Thyroid gland (tissue), 4 donors: ENCODE measurements at places on chromosomes 6 and 20.

- no peak overlapping the region for H3K4me3 ChIP-seq
- peaks cover 28% of the 10 kb centered on the region for H3K36me3 ChIP-seq
- no peaks in the 10 kb centered on the region for H3K27me3 ChIP-seq
- no peaks in the 10 kb centered on the region for H3K4me1 ChIP-seq
These were observed 37.3 kb upstream of the MAP7 start for GRCh38 chr6:136587527-136587926.

- DNase-seq = peak; percentile 38
- H3K36me3 ChIP-seq = no peaks in the 10 kb centered on the region
- no peak overlapping the region for H3K27ac ChIP-seq
These were observed 349.8 kb upstream of the ARID1B start for GRCh38 chr6:156427345-156427744.

DNA sequence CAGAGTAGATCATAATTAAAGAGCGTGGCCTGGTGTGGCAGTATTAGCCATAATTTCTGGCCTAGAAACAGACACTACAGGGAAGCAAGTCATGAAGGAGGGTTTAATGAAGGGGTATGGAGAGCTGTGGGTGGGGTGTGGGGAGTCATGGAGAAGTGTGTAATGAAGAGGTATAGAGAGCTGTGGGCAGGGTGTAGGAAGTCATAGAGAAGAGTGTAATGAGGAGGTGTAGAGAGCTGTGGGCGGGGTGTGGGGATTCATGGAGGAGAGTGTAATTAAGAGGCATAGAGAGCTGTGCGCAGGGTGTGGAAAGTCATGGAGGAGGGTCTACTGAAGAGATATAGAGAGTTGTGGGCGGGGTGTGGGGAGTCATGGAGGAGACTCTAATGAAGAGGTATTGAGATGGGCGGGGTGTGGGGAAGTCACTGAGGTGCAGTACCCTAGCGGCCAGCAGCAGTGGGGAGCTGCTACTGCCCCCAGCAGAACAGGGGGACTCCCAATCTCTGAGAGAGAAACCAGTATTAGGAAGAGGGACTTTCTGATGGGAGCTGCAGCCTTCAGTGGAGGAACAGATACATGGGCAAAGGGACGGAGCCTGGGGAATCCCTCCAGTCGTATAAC, 145.4 kb upstream of the FOXA2 start:
- no peak overlapping the region for H3K4me3 ChIP-seq
- H3K27ac ChIP-seq = no peak overlapping the region
- no peak for DNase-seq
- no peaks in the 10 kb centered on the region for H3K27me3 ChIP-seq
- H3K36me3 ChIP-seq = no peaks in the 10 kb centered on the region

- H3K27ac ChIP-seq = no peak overlapping the region
- H3K27me3 ChIP-seq = no peaks in the 10 kb centered on the region
These were observed 107.7 kb upstream of the RALGAPA2 start for GRCh38 chr20:20820104-20820503.

DNA sequence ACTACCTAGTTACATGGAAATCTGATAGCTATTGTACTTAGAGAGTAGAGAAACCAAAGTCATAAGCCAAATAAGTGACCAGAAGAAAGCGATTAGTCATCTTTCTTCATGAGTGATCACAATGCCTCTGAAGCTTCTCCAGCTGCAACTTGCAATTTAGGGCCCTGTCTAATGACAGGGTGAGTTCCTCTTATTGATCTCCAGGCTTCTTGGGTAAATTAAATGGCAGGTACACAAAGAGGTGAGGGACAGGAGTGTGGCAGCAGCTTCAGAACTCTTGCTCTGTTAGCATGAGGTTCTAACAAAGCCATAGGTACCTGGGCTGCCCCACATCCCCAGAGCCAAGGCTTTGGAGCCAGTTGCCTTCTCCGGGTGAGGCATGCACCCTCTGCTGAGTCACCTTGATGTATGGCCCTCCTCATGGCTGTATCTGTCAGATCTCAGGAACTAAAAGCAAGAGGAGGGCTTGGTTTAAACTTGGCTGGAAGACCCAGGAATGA, 60.8 kb downstream of the PRDM1 start:
- no peaks in the 10 kb centered on the region for H3K36me3 ChIP-seq
- peaks cover 3% of the 10 kb centered on the region for H3K4me1 ChIP-seq

DNA sequence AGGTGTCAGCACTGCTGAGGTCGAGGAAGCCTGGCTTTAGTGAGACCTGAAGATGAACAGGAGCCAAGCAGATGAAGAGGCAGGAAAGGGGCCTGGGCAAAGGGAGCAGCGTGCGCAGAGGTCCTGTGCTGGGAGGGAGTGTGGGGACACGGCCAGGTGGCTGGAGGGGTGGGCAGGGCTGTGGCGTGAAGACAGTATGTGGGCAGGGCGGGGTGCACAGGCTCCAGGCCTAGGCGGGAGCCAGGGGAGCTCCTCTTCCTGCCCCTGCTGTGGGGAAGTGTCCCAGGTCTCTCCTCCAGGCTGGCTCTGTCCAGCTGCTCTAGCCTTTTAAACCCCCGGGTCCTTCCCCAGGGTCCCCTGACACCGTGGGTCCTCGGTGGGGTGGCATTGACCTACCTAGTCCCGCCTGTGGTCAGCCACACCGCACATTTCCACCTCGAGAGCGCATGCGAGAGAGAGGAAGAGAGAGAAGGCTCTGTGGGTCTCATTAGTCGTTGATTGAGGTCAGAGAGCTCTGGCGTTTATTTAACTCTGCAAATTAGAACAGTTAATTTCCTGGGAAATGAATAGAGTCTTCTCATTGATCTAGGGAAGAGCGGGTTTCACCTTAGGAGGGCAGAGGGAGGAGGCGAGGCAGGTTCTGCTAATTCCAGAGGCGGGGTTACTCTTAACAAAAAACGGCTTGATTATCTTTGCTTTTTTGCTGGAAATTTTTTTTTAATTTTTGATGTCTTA, 68.8 kb downstream of the CDH4 start:
- H3K27ac ChIP-seq = no peak overlapping the region
- no peak overlapping the region for H3K4me3 ChIP-seq
- no peaks in the 10 kb centered on the region for H3K27me3 ChIP-seq
- no peaks in the 10 kb centered on the region for H3K4me1 ChIP-seq
- H3K36me3 ChIP-seq = no peaks in the 10 kb centered on the region

DNA sequence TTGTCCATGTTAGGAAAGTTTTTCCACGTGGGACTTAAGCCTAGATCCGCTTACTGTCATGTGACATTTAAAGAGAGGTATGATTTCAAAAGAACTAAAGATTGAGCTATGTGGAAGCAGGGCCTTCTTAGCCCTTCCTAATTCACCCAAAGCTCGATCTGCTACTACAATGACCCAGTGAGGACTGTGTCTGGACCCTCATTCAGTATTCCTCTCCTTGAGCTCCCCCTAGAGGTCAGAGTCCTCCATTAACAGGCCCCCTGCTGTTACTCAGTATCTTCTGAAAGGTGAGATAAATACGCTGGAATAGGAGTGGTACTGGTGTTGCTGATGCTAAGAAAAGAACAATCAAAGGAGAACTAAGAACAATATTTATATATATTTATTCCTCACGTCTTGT, 414.0 kb downstream of the GJA1 start:
- H3K27me3 ChIP-seq = no peaks in the 10 kb centered on the region
- H3K36me3 ChIP-seq = no peaks in the 10 kb centered on the region
- peak; percentile 73 for DNase-seq
- no peak overlapping the region for H3K4me3 ChIP-seq
- H3K27ac ChIP-seq = peak overlapping the region; percentile 84

- H3K27me3 ChIP-seq = no peaks in the 10 kb centered on the region
- no peak overlapping the region for H3K4me3 ChIP-seq
- peaks cover 44% of the 10 kb centered on the region for H3K4me1 ChIP-seq
- DNase-seq = no peak
- H3K36me3 ChIP-seq = peaks cover 72% of the 10 kb centered on the region
These were observed 8.3 kb downstream of the VEGFA start for GRCh38 chr6:43778131-43778855.

DNA sequence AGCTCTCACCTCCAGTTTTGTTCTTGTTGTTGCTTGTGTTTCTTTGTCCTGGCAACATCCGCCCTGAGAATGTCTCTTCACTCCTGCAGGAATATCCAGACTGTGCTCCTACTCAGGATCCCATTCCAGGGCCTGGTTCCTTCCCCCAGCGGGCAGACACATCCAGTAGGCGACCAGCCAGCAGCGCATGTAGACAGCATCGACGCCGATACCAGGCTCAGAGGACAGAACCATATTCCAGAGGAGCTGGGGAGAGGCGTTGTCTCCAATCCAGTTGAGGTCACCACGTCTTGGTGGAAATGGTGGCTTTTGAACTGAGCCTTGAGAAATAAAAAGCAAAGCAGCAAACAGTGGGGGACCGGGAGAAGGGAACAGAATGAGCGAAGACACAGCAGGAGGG, 114.6 kb upstream of the THBS2 start:
- H3K27ac ChIP-seq = no peak overlapping the region
- H3K4me3 ChIP-seq = no peak overlapping the region
- H3K4me1 ChIP-seq = no peaks in the 10 kb centered on the region
- no peak for DNase-seq

GRCh38 chr6:133983099-133983939, 30.3 kb downstream of the TBPL1 start:
- DNase-seq = no peak
- no peak overlapping the region for H3K4me3 ChIP-seq
- H3K27ac ChIP-seq = no peak overlapping the region
- H3K27me3 ChIP-seq = no peaks in the 10 kb centered on the region

- no peaks in the 10 kb centered on the region for H3K27me3 ChIP-seq
- no peak overlapping the region for H3K4me3 ChIP-seq
- no peak for DNase-seq
- H3K36me3 ChIP-seq = no peaks in the 10 kb centered on the region
- no peak overlapping the region for H3K27ac ChIP-seq
These were observed 69.8 kb downstream of the CD83 start for GRCh38 chr6:14187406-14187805.

GRCh38 chr6:131060311-131060710, 2.7 kb downstream of the EPB41L2 start:
- no peaks in the 10 kb centered on the region for H3K36me3 ChIP-seq
- no peaks in the 10 kb centered on the region for H3K27me3 ChIP-seq
- H3K27ac ChIP-seq = no peak overlapping the region
- H3K4me3 ChIP-seq = no peak overlapping the region
- no peak for DNase-seq

GRCh38 chr6:110875548-110876169, 1.1 kb downstream of the AMD1 start:
- H3K4me3 ChIP-seq = peak overlapping the region; percentile 89
- peaks cover 34% of the 10 kb centered on the region for H3K4me1 ChIP-seq
- H3K27ac ChIP-seq = peak overlapping the region; percentile 97
- peak; percentile 56 for DNase-seq
- no peaks in the 10 kb centered on the region for H3K36me3 ChIP-seq

DNA sequence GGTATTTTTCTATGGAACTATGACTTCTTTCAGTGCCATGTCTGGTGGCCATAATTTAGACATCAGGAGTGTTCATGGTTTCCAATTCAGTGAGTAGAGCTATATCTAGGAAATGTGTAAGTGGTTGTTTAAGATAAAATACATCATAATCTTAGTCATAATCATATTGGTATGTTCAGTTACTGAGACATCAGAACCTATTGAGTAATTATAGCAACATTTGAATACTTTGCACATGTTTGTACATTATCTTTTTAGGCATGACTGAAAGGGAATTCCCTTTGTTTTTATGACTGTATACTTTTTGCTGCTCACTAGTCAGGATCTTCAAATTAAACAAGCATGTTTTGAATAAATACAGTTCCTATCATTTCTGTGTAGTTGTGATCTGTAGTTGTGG, 64.0 kb downstream of the STXBP5 start:
- no peaks in the 10 kb centered on the region for H3K36me3 ChIP-seq
- no peak for DNase-seq
- no peak overlapping the region for H3K27ac ChIP-seq
- H3K4me3 ChIP-seq = no peak overlapping the region

- H3K4me1 ChIP-seq = no peaks in the 10 kb centered on the region
- H3K4me3 ChIP-seq = no peak overlapping the region
- no peaks in the 10 kb centered on the region for H3K36me3 ChIP-seq
- H3K27me3 ChIP-seq = no peaks in the 10 kb centered on the region
These were observed 205.4 kb upstream of the BMP2 start for GRCh38 chr20:6562111-6562510.

GRCh38 chr6:16767765-16768476, 6.7 kb upstream of the ATXN1 start:
- no peak overlapping the region for H3K4me3 ChIP-seq
- no peaks in the 10 kb centered on the region for H3K27me3 ChIP-seq
- no peak overlapping the region for H3K27ac ChIP-seq
- no peaks in the 10 kb centered on the region for H3K36me3 ChIP-seq
- no peak for DNase-seq
- peaks cover 32% of the 10 kb centered on the region for H3K4me1 ChIP-seq

GRCh38 chr6:7078856-7079255, 28.9 kb upstream of the RREB1 start:
- H3K36me3 ChIP-seq = no peaks in the 10 kb centered on the region
- no peak overlapping the region for H3K27ac ChIP-seq
- no peaks in the 10 kb centered on the region for H3K27me3 ChIP-seq
- no peaks in the 10 kb centered on the region for H3K4me1 ChIP-seq
